ENCODE measurements at places on chromosomes 5 and 9. TPM values are rescaled to one million over a fixed set of nuclear protein-coding genes. Genes with fewer than 3 reads are reported as not detected.

The CYLC2 gene
- not detected for total RNA-seq

The PDE8B gene
- not detected for total RNA-seq

The SH3RF2 gene
- total RNA-seq = 0.12 TPM

The CDHR2 gene
- total RNA-seq = 0.36 TPM

The F2RL2 gene
- not detected for total RNA-seq

The INSYN2B gene
- not detected for total RNA-seq

The JAKMIP2 gene
- total RNA-seq = 0.99 TPM

The NMUR2 gene
- not detected for total RNA-seq

Measured in activated CD4-positive, alpha-beta memory T cell treated with anti-CD3 and anti-CD28 coated beads for 36 hours (primary cell).